NCI-H1417 treated with DMSO at 0.1 percent for 48 hours (cell line): ENCODE measurements at places on chromosomes 11 and 22.

GRCh38 chr11:119341222-119342022 is 739 bp upstream of the C1QTNF5 start:
- DNase-seq = no peak

DNA sequence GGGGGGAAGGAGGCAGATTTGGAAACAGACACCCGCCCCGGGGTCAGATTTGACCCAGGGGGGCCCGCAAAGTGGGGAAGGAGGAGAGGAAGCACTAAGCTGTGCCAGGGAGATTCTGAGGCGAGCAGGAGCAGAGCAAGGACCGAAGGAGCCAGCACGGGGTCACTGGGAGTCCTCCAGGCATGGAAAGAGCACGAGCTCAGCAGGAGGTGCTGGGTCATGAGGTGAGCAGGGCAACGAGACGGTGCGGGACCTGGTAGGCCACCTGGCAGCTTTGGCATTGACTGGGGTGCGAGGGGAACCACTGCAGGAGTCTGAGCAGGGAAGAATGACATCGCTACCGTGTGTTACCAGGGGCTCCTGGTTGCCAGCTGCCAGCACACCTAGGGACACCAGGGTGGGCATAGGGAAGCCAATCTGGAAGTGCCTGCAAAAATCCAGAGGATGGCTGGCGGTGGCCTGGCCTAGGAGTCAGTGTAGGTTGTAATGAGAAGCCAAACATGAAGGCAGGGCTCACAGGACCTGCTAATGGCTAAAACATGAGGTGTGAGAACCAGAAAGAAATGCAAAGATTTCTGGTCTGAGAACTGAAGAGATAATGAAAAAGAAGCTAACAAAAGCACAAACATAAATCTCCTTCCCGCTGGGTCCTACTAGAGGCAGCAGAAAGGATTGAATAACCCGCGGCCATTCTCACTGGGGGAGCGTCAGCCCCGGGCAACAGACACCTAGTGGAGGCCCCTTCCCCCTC is 63.5 kb downstream of the MICAL3 start:
- no peak for DNase-seq

DNA sequence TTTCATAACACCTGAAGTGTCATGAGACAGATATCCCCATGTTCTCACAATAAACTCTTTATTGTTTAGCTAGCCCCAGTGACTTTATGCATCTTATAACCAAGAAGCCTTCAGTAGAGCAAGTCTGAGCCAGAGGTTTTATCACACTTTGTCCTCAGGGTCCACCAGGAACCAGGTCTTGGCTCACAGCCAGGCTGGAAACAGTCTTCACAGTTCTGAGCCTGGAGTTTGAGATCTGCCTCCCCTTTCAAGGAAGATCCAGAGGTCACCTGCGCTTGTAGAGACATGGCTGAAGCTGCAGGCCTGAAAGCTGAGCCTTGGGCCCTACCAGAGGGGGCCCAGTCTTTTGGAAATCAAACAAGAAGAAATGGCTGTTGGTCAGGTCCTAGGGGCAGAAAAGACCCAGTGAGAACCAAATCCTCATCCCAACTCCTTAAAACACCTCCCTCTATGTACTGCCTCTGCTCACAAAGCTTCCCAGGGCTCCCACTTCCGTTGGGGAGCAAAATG is 3.5 kb downstream of the RRP8 start:
- no peak for DNase-seq

GRCh38 chr11:32138902-32139301 is 48.0 kb downstream of the RCN1 start:
- DNase-seq = no peak

GRCh38 chr11:20397281-20397680 is 9.8 kb downstream of the PRMT3 start:
- no peak for DNase-seq

GRCh38 chr11:70915158-70915985 is 337.0 kb downstream of the SHANK2 start:
- no peak for DNase-seq

DNA sequence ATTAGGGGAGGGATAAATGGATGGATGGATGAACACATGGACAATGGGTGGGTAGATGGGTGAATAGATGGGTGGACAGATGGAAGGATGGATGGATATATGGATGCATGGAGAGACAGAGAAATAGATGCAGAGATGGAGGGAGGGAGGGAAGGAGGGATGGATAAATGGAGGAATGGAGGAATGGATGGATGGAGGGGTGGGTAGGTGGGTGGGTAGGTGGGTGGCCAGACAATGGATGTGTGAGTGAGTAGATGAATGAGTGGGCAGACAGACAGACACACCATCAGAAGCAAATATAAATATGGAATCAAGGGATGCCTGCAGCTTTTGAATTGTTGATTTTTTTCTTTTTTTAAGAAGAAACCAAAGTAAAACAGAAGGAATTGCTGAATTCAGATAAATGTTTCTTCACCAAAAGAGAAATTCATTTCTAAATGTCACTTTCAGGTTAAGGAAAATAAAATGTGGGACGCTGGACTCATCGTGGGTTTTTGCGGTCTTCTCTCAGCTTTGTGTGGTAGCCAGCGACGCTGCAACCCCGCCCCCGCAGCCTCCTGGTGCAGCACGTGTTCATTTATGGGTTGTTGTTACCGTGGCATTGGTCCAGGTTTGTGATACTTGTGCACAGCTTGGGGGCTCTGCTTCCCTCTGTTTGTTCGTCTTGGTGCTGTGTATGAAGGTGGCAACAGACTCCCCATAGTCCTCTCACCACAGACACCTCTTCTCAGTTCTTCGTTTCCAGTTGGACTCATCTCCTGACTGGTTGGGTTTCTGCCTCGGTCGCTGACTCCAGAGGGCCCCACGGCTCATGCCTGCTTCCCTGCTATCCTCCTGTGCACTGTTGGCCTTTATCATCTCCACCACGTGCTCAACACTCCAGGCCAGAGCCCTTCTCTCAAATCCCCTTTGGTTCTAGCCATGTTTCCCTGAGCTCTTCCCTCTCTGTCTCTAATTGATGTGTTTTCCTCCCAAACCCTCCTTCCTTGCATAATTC is 76.4 kb downstream of the CDKN1C start:
- no peak for DNase-seq

- no peak for DNase-seq
Observed at GRCh38 chr22:47034905-47035419, 272.5 kb downstream of the TBC1D22A start.

DNA sequence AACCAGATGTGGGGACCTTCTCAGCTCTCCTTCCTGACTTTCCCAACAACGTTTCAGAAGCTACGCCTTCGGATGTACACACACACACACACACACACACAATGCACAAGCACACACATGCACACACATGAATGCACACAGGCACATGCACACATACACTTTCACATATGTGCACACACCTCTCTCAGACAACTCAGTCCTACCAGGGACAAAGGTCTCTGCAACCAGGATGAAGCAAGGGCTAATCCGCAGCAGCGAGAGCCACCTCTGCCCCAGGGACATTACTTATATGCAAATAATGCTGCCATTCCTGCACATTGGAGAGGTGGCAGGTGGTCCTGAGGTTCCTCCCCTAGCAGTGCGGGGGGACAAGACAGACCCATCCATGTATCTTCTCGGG is 27.4 kb upstream of the LINC01488 start:
- DNase-seq = no peak

DNA sequence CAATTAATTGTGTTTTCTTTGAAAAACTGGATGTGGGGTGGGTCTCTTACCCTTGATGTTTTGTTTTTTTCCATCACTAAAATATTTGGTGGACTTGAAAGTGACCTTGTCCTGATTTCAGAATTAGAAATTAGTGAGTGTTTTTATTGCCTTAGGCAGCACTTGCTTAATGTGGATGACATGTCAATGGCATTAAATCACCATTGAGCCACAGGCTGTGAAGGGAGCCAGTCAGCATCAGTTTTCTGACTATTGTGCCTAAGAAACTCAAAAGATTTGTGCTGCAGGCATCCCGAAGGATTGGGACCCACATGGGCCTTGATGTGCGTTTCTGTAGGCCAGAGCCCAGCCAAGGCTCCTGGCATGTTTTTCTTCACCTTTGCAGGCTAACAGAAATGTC is 53.8 kb downstream of the SWAP70 start:
- no peak for DNase-seq

GRCh38 chr11:97722721-97723120 is 1298.0 kb upstream of the CNTN5 start:
- no peak for DNase-seq

DNA sequence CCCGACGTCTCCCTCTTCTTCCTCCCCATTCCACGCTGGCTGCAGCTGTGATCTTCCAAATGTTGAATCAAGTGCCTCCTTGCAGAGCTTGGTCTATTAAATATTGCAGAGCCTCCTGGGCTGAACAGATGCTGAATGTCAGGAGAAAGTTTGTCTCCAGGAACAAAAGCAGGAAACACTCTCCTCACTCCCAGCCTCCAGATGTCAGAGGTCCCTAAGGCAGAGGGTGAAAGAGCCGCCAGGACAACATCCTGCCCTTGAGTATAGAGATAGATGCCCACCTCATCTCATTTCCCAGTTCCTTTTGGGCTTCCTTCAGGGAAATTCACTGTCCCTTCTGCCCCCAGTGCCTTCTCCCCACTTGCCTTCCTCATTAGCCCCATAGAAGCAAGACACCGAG is 40.8 kb upstream of the IGSF9B start:
- no peak for DNase-seq

- DNase-seq = no peak
Observed at GRCh38 chr11:116404462-116404798, 368.4 kb downstream of the BUD13 start.

DNA sequence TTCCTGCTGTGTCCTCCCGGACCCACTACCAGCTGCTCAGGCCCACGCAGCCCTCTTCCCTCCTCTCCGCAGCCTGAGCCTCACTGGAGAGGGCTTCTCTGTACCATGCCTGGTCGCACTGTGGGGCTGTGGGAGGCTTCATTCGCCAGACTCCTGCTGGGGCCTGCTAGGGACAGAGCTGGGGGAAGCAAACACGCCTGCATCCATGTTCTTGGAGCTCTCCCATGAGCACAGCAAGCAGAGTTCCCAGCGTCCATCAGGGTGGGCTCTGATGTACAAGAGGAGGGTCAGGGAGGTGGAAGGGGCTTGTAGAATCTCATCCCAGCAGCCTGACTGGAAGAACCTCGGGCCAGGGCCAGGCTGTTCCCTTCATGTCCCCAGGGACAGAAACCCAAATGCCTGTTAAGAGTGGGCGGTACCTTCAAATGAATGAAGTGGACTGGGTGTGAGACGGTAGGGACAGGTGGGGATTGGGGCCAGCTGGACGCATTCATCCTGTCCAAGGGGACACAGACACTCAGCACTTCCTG is 59.9 kb downstream of the MPPED1 start:
- DNase-seq = no peak

DNA sequence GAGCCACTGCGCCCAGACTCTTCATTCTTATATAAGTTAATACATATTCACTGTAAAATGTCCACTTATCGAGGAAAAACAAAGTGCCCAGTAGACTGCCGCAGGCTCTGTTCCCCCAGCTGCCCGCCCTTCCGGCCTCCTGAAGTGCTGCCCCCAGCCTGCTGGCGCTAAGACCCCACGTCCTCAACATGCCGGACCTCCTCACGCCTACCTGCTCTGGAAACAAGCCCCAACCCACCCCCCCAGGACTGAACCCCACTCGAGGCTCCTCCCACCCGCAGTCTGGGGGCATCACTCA is 1.1 kb downstream of the GATD1 start:
- no peak for DNase-seq

- no peak for DNase-seq
Observed at GRCh38 chr11:41040474-41040873, 419.0 kb downstream of the LRRC4C start.
